ENCODE measurements at places on chromosomes 16 and 17.

DNA sequence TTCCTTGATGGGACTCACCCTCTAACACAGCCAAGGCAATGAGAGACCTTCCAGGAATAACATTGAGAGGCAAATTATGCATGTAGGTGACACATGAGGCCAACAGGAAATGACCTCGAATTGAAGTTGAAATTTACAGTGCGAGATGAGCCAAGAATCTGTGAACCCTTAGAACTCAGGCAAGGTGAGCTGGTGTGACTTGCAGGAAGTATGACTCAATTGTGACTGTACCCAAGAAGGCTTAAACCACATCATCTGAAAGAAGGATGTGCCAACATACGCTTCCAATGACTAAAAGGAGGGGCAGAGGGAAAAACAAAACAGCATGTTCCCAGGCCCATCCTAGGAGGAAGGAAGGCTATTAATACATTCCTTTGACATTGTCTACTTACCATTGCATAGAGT, 44.8 kb downstream of the PITPNC1 start:
- DNase-seq: peak; percentile 72

GRCh38 chr16:3745751-3746355, 28.5 kb upstream of the TRAP1 start:
- no peak for DNase-seq

DNA sequence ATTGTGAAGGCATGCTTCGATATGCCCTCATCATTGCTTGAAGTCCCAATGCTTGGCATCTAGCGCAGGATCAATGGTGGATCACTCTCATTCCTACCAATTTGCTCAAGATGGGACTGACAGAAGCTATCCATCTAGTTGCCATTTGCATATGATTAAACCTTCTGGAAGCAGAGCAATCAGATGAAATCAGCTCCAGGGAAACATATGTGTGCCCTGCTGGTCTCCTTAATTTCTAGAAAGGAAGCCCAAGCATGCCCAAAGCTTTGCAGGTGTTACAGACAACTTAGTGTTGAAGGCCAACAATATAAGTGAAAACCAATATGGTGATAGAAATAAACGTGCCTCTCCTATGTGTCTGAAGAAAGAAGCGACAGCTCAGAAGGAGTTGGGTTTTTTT, 350.0 kb upstream of the ERCC4 start:
- DNase-seq: no peak

DNA sequence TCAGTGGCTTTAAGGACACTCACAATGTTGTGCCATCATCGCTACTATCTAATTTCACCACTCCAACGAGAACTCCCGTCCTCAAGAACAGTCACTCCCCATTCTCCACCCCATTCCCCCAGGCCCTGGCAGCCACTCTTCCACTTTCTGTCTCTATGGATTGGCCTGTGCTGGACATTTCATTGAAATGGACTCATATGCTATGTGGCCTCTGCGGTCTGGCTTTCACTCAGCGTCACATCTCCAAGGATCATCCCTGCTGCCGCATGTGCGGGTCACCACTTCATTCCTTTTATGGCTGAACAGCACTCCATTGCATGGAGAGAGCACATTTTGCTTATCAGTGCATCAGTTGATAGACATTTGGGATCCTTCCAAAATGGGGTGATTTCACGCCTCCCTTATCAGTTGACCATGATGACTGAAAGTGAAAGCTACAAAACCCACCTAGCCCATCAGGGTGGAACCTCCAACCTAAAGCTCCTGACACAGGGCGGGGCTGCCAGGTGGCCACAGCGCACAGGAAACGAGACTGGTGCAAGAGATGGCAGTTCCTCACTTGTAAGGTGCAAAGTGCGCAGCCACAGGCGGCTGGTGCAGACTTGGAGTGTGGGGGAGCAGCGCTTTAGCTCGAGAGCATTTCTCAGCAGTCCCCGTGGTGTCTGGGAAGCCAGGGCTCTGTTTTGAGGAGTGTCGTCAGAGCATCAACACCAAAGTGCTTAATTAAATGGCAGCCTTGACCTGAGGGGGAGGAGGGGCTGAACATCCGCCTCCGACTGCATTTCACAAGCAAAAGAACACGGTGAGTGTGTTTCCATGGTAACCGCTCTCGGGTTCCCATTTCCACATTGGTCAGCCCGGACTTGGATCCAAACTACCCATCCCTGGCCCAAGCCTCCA, 23.8 kb downstream of the COTL1 start:
- DNase-seq: peak; percentile 98

GRCh38 chr17:74769856-74770497, 6.2 kb downstream of the NAT9 start:
- no peak for DNase-seq

DNA sequence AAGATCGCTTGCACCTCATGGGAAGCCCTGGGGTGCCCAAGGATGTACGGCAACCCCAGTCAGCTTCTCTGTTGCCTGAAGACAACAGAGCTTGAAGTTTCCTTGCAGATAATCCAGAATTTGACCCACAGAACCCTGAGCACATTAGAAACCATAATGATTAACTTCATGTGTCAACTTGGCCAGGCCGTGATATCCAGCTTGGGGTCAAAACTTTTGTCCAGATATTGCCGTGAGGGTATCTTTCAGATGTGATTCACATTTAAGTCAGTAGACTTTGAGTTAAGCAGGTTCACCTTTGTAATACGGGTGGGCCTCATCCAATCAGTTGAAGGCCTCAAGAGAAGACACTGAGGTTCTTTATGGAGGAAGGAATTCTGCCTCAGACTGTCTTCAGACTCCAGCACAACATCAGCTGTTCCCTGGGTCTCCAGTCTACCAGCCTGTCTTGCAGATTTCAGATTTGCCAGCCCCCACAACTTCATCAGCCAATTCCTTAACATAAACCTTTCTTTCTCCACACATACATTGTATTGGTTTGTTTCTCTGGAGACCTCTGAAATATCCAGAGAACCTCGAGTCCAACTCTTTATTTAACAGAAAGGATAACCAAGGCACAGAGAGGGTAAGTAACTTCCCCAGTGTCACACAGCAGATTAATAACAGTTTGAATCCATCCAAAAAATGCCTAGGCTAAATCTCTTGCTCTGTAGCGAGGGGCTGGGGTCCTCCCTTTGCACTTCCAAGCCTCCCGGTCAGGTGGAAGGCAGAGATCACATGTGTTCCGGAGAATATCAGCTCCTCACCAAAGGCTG, 171.1 kb downstream of the SALL1 start:
- no peak for DNase-seq

GRCh38 chr17:9968008-9968407, 62.9 kb upstream of the RCVRN start:
- DNase-seq: no peak
